CD4-positive, alpha-beta memory T cell (primary cell): ENCODE measurements at places on chromosomes 4 and X.

DNA sequence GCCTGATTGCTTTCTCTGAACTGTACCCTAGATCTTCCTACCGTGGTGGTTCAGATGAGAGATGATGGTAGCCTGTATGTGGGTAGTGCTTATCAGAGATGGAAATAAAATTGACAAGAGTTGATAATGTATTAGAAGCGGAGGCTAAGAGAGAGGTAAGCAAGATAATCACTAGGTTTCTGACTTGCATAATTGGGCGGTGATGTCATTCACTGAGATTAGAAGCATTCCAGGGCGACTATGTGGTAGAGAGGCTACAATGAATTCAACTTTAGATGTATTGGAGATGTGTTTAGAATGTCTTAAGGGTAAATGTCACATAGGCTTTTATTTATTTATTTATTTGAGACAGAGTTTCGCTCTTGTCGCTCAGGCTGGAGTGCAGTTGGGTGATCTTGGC is 415 bp upstream of the TENM3 start:
- DNase-seq: no peak

GRCh38 chr4:123501733-123502132 is 105.1 kb downstream of the SPRY1 start:
- no peak for DNase-seq

DNA sequence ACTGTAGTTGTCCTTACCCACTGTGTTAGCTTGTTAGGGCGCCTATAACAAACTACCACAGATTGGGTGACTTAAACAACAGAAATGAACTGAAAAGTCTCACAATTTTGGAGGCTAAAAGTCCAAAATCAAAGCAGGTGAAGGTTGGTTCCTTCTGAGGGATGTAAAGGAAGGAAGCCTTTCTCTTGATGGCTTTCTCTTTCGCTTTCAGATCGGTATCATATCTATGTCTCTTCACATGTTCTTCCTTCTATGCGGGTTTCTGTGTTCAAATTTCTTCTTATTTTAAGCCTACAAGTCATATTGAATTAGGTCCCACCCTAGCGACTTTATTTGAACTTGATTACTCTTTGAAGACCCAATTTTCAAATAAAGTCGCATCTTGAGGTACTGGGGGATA is 118.6 kb downstream of the CPXCR1 start:
- no peak for DNase-seq

GRCh38 chr4:61678297-61678696 is 478.2 kb downstream of the ADGRL3 start:
- DNase-seq: no peak
